ENCODE measurements at places on chromosomes 6 and 20. TPM values are rescaled to one million over a fixed set of nuclear protein-coding genes. Genes with fewer than 3 reads are reported as not detected.

The RBBP8NL gene
- total RNA-seq, result not detected

The BLTP3A gene
- total RNA-seq, result 2.2 TPM

The DCBLD1 gene
- total RNA-seq, result 75.8 TPM

The SYNDIG1 gene
- 1.8 TPM for total RNA-seq

The NFYA gene
- 13.8 TPM for total RNA-seq

All from epithelial cell of alveolus of lung (primary cell).